ENCODE measurements at places on chromosomes 4 and X. TPM values are rescaled to one million over a fixed set of nuclear protein-coding genes. Genes with fewer than 3 reads are reported as not detected.

DNA sequence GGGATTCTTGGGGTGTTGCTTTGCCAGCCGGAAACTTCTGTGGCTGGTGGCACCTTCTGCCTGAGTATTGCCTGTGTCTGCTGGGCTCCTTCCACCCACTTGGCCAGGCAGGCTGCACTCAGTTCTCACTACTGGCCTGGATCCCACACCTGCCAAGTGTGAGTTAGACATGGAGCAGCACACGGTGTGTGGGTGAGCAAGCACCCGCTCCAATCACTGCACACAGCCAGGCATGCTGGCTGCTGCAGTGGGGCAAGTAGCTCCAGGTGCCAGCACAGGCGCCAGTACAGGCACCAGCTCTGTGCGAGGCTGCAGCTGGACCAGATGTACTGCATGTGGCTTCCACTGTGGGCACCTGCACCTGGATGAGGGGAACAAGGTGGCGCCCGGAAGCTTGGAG lies 23.9 kb downstream of the DCUN1D4 start:
- peak; percentile 72 for DNase-seq

SPANXC gene
- total RNA-seq: not detected

DNA sequence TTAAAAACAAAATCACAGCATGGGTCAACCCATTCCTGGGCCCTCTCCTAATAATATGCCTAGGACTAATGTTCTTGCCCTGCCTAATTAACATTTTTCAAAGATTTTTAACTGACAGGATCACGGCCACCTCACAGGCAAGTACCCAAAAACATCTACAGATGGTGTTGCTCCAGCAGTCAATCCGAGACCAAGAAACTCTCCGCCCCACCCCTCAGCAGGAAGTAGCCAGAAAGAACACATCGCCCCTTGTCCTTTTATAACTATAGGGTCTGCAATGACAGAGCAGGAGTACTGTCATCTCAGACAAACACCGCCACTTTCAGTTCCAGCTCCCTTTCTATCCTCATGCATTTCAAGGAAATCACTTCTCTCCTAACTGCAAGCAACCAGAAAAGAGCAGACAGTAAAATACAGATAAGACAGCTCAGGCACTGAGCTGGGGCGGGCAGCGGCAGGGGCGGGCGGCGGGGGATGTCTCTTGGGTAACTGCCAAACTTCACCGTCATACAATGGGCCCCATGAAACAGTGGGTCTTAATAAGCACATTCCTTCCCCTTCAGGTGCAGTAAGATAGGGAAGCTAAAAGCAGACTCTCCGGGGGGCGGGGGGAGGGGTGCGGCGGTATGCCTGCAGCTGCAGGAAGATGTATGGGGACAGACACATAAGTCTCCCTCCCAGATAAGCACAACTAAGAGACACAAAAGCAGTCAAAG lies 67.4 kb downstream of the ZNF182 start:
- DNase-seq: no peak

- no peak for DNase-seq
These were observed 54.2 kb upstream of the CBR4 start for GRCh38 chr4:169064296-169064695.

MAGEE2 gene
- not detected for total RNA-seq

GRCh38 chrX:31213941-31214340 lies 142.1 kb upstream of the FTHL17 start:
- DNase-seq: no peak

DNA sequence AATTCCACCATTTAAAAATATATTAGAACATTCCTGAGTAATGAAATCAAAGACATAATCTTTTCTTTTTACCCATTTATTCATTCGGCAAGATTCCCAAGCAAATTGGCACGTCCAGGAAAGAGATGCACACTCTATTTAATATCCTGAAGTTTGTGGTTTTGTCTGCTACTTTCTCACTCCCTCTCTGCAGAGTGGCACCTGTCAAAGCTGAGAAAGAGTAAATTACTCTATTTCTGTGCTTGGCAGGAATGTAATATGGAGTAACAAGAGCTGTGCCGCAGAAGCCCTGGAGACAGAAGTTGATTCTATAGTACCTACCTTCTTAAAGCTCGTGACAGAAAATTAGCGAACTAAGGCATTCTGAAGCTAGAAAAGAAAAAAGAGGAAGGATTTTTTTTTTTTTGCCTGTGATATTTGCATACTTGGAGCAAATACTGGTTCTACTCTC lies 5.5 kb downstream of the GSTCD start:
- DNase-seq: no peak

GRCh38 chr4:77834403-77834802 lies 15.2 kb upstream of the CNOT6L start:
- DNase-seq: no peak

DNA sequence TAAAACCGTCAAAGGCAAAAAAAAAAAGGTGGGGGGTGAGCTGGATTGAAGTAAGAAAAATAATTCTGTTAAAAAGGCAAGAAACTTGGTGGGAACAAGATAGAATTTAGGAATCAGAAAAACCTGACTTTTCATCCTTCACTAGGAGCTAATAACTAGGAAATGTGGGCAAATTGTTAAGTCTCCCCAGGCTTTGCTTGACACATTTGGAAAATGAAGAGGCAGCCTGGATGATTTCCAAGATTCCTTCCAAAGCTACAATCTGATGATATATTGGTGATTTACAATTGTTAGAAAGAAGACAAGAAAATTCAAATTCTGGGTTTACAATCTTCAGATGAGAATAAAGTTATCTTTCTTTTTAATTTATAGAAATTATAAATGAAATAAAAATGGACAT lies 1062.5 kb downstream of the ADGRL3 start:
- DNase-seq: no peak

DNA sequence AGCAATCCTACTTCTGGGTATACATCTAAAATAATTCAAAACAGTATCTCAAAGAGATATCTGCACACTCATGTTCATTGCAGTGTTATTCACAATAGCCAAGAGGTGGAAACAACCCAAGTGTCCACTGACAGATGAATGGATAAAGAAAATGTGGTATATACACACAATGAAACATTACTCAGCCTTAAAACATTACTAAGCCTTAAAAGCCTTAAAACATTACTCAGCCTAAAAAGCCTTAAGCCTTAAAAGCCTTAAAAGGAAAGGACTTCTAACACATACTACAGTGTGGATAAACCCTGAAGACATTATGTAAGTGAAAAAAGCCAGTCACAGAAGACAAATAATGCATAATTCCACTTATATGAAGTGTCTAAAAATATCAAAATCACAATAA lies 40.3 kb upstream of the TFDP3 start:
- no peak for DNase-seq

SPOCK3 gene
- total RNA-seq: 1.2 TPM

DNA sequence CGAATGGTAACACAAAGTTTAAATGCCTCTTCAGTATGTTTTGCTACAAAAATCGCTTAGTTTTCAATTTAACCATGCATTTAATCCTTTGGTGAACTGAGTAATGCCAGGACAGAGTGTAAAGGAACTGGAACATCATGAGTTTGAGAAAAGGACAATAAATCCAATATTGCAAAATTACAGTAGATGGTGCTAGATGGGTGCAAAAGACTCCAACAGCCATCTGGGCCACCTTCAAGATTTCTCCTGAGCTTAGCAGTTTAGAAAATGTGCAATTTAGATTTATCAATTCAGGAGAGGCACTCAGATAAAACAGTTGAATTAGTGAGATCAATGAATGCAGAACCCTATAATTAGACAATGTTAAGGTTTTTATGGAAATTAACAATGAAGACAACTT lies 33.2 kb upstream of the MID1IP1 start:
- DNase-seq: no peak

DNA sequence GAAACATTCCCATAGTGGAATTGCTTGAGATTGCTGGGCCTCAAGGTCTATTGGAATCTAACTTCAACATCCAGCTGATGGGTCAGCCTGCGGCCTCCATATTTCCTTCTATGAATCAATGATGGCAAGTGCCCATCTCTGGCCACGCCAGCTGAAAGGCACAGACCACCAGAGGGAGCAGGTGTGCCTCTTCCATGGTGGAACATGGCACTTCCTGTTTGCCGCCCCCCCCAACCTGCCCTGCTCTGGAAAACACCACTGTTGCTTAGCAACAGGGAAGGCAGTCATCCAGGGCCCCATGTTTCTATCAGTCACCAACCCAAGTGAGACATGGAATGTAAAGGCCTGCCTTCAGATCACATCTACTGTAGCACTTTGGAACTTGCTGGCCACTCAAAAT lies 11.6 kb downstream of the PAGE4 start:
- DNase-seq: no peak

GLRA3 gene
- total RNA-seq: 0.14 TPM
